ENCODE measurements at places on chromosomes 5 and 9.

DNA sequence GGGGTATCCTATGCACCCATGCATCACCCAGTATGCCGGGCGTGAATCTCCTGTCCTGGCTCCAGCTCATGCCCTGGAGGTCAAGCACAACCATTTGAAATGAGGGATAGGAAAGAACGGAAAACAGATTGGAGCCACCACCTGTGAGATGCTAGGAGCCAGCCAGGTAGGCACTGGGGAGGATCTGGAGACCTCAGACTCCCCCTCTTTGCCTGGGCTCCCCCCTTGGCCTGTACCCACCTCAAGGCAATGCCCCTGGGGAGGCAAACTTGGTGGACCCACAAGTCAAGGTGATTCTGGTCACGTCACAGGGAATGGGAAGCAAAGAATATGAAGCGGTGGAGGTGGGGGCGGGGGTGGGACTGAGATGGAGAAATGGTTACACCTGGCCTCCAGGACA lies 92.6 kb downstream of the PAX5 start:
- DNase-seq = no peak

DNA sequence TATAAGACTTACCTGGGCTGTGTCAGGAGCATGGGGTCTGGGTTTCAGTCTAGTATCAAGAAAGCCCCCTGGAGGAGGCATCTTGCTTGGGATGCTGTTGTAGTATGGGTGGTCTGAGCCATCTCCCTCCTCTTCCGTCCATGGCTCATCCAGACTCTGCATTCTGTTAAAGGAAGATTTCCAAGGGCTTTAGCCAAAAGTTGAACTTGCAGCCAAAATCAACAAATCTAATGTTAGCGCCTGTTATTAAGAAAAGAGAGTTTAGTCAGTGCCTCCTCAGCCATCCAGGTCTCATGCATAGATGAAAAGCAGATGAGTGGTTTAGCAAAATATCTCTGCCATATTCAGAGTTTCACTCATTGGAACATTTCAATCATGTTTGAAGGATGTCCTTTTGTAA lies 55.6 kb downstream of the S1PR3 start:
- DNase-seq = no peak

DNA sequence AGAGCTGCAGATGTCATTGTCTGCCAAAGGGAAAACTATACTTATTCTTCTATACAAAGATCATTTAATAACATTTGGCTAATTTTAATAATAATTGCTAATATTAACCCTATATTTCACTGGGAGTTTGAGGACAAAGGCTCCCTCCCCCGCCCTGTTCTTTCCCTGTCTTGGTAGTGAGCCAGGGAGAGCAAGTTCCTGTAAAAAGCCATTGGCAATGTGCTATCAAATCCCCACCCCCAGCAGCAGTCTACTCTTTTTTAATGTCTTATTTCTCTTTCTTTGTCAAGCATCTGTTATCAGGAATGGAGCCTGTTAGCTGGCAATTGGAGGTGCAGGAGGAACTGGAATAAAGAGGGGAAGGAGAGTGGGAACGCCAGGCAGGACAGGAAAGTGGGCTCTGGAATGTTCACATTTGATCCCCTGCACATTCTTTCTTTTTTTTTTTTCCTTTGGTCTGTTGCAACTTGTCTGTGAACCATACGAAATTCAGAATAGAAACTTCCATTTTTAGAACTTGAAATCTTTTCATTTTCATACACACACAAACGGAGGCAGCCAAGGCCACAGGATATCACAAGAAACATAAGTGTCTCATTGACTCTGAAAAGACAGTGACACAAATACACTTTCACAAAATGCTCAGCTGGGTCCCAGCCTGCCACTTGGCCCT lies 664.8 kb upstream of the ZNF608 start:
- DNase-seq = no peak

- no peak for DNase-seq
Observed at GRCh38 chr5:90479611-90480385, 5.1 kb downstream of the POLR3G start.

GRCh38 chr9:16158093-16158492 lies 605.2 kb downstream of the CCDC171 start:
- DNase-seq = no peak

DNA sequence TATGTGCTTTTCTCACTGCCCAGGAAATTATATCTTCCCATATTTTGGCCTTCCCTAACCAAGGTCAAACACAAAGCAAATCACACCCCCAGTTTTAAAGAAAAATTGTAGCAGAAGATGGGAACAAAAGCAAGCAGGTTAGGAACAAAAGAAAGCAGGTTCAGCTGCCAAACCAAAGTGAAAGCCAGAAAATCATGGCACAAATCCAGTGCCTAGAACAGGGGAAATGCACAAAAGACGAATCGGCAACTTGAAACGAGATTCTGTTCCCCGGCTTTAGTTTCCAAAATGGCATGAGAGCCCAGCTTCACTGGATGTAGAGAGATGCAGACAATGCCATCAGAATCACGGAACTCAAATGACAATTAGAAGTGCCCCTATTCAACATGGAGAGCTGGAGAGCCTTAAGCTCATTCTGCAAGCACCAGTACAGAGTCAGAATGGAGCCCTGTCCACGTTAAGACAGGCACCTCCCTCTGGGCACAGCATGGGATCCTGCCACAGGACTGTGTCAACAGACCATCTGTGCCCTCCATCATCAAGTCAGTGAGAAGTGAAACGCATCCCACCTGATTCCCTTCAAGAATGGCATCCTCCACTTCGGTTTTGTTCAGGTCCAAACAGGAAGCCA lies 13.8 kb downstream of the DNAH5 start:
- no peak for DNase-seq

DNA sequence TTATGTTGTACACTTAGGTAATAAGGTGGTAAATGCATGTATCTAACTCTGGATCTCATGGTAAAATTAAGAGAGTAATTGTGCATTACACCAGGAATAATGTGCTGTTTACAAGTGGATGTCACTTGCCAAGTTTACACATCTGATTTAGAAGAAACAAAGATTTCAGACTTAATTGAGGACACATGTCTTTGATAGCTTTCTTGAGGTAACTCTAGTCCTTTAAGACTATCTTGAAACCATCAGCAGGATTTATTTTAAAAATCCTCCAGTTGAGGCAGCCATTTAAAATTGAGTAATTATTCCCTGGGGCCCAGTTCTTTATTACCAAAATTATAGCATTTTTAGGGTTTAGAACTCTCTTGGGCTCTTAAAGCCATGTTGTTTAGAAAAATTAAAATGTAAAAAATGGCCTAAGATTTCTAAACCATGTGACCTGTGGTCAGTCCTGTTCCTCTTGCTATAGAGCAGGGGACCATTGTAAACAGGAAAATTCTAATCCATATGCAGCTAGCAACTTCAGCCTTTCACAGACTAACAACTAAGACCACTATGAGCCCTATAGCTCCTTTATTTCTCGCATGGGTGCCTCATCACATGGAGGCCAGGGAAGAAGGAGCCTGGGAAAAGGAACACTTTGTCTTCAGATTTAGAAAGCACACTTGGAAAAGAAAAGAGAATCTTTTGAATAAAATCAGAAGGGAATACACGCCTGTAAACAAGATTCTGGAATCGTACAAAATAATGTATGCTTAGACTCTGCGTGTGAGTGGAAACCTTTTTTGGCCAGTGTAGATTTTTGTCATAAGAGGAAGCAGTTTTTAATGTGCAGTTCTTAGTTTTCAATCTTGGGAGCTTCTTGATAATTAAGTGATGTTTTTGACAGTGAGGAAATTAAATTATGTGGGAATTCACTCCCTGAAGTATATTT lies 71.2 kb downstream of the ZSWIM6 start:
- DNase-seq = no peak

- DNase-seq = no peak
Observed at GRCh38 chr5:93053825-93054224, 527.2 kb downstream of the NR2F1-AS1 start.

- no peak for DNase-seq
Observed at GRCh38 chr5:42840842-42841567, 29.3 kb upstream of the SELENOP start.

GRCh38 chr5:73743161-73743560 lies 117.2 kb downstream of the ARHGEF28 start:
- no peak for DNase-seq

GRCh38 chr5:127940854-127941253 lies 142.7 kb upstream of the SLC12A2 start:
- DNase-seq = no peak
